ENCODE measurements at places on chromosomes 5 and 9. TPM values are rescaled to one million over a fixed set of nuclear protein-coding genes. Genes with fewer than 3 reads are reported as not detected.

ZFP37 gene
- 1.6 TPM for total RNA-seq

PCDHA7 gene
- total RNA-seq = not detected

ADAM19 gene
- 37.3 TPM for total RNA-seq

TMEM232 gene
- total RNA-seq = 0.31 TPM

FAM193B gene
- total RNA-seq = 87.8 TPM

TAF11L13 gene
- not detected for total RNA-seq

SELENOP gene
- total RNA-seq = not detected

ACOT12 gene
- not detected for total RNA-seq

OBP2B gene
- total RNA-seq = not detected

BTNL8 gene
- not detected for total RNA-seq
